Stimulated activated CD8-positive, alpha-beta memory T cell treated with anti-CD3 and anti-CD28 coated beads, Interleukin-4, amount 100 ng/mL, for 24 hours (primary cell): ENCODE measurements at places on chromosomes 6 and 20.

GRCh38 chr6:110270165-110270564 is 88.0 kb downstream of the METTL24 start:
- no peak for DNase-seq

DNA sequence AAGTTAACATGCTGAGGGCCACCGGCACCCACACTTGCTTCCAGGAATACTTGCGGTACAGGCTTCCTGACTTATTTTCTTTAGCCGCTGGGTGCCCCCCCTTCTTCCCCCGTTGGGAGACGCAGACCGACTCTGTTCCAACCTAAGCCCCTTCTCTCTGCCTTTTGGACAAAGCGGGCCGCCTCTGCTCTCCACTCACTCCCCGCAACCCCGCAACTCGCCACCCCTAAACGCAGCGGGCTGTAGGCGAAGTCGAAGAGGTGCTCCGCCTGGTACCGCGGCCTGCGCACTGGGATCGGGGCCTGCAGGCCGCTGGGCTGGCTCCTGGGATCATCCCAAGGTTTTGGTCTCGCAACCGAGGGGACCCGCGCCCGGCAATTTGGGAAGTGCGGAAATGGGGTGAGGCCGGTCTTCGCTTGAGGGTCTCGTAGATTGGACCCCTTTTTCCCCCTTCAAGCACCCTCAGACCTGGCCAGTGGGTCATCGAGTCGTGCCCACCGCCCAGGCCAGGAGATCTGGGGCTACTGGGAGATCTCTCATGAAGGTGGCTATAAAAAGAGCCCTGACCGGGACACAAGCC is 4.7 kb upstream of the FOXF2 start:
- no peak for DNase-seq

- DNase-seq = no peak
Observed at GRCh38 chr6:159468994-159469393, 224.0 kb downstream of the SOD2 start.

- DNase-seq = no peak
Observed at GRCh38 chr20:16580620-16581019, 7.4 kb upstream of the KIF16B start.

GRCh38 chr6:80501636-80502035 is 395.2 kb downstream of the BCKDHB start:
- DNase-seq = no peak

GRCh38 chr6:139290787-139291311 is 949 bp downstream of the TXLNB start:
- no peak for DNase-seq

DNA sequence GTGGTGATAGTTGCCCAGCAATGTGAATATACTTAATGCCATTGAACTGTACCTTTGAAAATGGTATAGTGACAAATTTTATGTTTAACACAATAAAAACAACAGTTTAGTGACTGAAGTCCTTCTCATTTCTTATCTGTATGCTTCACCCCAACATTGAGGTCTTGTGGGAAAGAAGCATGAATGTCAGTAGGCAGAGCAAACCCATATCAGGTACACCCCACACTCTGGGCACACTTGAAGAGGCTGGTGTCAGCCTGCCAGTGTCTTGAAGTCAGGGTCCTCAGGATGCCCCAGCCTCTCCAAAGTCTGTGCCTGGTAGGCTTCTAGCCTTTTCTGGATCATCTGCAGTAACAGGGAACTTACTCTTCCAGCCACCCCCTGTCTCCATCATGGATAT is 51.2 kb downstream of the CD164 start:
- no peak for DNase-seq

DNA sequence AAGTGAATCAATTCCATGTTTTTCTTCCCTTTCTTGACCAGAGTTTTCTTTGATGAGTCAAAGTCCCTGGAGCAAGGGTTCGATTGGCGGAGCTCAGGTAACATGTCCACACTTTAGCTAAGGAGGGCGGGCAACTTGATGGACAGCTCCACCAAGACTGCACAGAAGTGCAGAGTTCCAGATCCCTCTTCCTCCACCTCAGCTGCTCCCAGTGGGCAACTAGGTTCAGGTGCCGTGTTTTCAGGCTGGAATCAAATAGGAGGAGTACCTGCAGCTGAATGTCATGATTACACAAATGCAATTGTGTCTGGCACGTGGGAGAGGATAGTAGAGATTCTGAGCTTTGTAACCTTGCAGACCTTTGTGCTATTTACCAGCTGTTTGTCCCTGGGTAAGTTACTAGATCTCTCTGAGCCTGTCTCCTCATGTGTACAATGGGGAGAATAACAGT is 1.9 kb upstream of the ELMO2 start:
- no peak for DNase-seq

DNA sequence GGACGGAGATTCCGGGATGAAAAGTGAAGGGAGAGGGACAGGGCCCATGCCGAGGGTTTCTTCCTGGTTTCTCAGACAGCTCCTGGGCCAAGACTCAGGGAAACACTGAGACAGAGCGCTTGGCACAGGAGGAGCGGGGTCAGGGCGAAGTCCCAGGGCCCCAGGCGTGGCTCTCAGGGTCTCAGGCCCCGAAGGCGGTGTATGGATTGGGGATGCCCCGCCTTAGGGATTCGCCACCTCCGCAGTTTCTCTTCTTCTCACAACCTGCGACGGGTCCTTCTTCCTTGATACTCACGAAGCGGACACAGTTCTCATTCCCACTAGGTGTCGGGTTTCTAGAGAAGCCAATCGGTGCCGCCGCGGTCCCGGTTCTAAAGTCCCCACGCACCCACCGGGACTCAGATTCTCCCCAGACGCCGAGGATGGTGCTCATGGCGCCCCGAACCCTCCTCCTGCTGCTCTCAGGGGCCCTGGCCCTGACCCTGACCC is 55.0 kb upstream of the HLA-A start:
- no peak for DNase-seq

DNA sequence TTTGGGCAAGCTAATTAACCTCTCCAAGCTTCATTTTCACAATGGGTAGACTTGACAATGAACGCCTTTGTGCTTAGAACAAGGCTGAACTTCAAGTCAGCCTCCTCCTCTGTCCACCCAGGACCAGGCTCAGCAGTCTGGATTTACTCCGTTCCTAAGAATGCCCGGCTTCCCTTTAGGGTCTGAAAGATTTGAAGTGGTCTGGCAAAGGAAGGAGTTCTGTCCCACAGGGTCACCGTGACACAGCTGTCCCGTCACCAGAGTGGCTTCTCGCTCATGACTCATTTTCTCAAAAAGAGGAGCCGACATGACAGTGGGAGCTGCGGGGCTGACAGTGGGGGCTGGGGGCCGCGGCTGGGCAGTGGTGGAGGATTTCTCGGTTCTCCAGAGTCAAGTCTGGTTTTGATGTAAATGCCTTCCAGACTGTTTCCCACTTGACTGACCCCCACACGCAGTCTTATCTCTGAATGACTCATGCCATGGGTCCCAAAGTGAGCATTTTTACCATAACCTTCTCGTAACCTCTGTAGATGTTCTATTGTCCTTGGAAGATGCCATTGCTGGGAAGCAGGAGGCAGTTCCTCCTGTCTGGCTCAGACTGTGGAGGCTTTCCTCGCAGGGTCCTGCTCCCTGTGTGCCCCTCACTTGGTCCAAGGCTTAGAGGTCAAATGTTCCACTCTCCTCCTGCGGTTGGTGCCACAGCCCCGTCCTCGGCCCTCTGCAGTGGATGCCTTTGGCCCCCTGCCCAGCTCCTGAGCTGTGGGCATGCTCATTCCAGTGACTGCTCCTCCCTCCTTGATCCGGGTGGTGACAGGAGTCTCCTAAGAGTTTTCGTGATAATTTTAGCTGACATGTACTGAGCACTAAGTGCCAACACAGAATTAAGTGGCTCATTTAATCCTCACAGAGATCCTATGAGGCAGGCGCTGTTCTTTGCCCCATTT is 253.1 kb downstream of the FNDC1 start:
- no peak for DNase-seq

DNA sequence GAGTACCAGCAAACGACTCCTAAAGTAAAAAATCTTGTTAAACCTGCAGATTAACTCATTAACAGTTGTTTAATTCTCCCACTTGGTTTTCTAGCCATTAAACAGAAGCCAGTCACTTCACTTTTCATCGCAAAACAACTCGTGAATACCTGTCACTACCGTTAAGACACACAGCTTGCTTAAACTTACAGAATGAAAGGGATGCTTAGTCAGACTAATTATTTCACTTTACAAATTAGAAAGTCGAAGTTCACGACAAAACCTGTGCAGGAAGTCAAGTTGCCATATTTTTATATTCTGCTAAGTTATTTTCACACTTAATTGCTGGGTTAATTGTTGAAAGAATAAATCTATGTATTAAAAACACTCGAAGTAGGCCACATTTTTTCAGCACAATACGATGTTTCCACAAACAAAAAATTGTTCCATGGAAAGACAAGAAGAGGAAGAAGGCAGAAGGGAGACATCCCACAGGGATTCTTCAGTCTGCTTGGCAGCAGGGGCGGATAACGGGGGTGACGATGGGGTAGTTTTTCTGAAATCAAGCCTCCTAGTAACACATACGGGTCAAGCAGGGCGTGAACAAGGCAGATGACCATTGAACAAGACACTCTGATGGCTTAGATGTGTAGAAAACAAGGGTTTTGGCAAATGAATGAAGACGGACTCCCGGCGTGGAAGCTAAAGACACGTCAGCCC is 933 bp downstream of the SSR1 start:
- DNase-seq = peak; percentile 26

DNA sequence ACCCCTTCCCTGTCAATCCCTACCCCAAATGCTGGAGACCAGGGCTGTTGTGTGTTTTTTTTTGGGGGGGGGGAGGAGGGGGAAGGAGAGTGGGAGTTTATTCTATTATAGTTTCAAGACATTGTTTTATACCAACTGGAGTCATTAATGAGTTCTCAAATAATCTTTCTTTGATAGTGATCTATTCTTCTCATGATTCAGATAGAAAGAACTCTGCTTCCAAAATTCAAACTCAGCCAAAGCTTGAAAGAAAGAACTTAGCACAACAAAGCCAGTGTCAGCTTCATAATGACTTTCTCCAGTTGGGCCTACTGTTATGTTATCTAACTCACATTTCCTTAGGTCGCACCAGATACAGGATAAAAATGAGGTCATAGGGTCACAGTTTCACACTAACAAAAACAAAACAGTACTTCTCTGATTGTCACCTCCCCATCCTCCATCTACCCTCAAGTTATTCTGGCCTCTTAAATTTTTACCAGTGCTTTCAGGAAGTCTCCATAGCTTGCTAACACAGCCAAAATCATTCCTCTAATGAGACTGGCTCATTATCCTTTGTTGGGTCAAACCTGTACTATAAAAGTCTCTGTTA is 19.0 kb upstream of the MAP3K7 start:
- no peak for DNase-seq

GRCh38 chr6:143564484-143565017 is 53.0 kb upstream of the FUCA2 start:
- no peak for DNase-seq

DNA sequence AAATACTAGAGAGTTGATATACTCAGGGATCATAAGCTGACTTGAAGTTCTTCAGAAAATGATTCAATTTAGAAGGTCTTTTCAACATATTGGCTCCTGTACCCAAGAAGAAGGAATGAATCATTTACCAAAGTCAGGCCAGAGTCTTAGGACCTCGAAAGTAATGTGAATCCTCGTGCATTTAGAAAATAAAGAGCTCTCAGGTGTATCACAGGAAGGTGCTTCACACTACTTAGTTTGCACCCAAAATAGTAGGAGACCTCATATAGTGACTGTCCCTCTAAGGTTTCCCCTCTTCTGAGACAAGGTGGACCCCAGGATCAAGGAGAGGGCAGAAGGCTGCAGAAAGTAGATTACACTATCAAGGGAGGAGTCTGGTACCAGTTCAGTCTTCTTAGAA is 71.8 kb downstream of the F13A1 start:
- DNase-seq = no peak

DNA sequence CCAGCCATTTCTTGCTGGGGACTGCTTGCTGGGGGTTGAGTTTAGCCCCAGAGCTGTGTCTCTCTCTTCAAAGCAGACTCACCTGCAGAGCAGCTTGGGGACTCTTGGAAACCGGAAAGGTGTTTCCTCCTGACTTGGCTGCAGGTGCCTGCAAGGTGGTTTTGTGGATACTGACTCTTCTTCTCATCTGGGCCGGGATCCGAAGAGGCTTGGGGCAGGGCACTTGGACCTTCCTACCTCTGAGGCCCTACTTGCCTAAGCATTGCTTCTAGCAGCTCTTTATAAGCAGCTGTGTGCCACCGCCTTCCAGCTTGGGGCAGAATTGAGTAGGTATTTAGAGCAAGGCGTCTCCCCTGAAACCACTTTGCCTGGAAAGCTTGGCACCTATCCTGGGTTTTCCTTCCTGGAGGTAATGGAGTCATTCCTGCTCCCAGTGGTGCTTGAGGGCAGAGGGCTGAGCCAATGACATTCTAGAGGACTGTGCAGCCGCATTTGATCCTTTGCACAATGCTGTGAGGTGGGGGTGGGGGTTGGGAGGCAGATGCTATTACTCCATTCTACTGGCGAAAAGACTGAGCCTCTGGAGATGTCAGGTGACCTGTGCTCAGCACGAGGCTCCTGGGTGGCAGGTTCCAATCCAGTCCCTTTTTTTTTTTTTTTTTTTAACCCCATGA is 3.4 kb upstream of the CTSZ start:
- DNase-seq = no peak

GRCh38 chr6:24064106-24064505 is 61.9 kb upstream of the NRSN1 start:
- no peak for DNase-seq

DNA sequence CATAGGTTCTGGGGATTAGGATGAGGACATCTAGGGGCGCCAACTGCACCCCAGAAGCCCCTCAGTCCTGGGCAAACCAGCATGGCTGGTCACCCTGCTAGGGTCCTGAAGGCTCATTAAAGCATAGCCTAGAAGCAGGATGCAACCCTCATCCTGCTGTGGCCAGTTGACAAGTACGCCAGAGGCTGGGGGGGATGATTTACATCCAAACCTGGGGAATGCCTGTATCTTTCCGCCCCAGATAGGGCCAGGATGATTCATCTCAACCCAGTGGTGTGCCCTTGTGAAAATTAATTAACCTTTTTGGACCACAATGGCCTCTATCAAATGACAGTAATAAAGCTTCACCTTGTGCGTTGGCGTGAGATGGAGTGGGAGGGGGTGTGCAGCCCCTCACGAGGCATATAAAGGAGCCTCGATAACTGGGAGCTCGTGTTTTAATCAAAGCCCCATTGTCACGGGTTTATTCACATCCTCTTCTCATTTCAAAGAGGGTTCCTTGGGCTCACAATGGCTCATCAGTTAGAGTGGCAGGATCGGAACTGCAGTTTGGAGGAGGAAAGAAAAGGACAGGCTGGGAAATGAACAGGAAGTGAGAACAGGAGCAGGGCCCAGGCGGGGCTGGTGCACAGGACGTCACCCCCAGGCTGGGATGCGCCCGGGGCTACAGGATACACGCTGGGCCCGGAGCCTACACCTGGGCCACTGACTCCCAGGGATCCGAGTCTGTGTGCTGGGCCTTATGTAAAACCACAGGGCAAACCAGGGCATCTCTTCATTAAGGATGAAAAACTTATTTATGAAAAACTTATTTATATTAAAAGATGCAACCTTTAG is 121.8 kb upstream of the PHACTR3 start:
- DNase-seq = no peak

GRCh38 chr6:81808851-81809570 is 56.5 kb upstream of the TENT5A start:
- DNase-seq = no peak
